Neural progenitor cell (in vitro differentiated cells): ENCODE measurements at places on chromosomes 2 and 18. TPM values are rescaled to one million over a fixed set of nuclear protein-coding genes. Genes with fewer than 3 reads are reported as not detected.

GRCh38 chr2:55093381-55093780 is 43.1 kb upstream of the RTN4 start:
- DNase-seq, result no peak

GRCh38 chr2:51013079-51013932 is 18.6 kb downstream of the NRXN1 start:
- DNase-seq, result peak; percentile 33

- DNase-seq, result no peak
These were observed 27.5 kb downstream of the SOS1 start for GRCh38 chr2:39093218-39093898.

- no peak for DNase-seq
These were observed 49.2 kb upstream of the OTOS start for GRCh38 chr2:240189686-240190085.

- DNase-seq, result no peak
These were observed 59.9 kb upstream of the PID1 start for GRCh38 chr2:229330952-229331351.

DNA sequence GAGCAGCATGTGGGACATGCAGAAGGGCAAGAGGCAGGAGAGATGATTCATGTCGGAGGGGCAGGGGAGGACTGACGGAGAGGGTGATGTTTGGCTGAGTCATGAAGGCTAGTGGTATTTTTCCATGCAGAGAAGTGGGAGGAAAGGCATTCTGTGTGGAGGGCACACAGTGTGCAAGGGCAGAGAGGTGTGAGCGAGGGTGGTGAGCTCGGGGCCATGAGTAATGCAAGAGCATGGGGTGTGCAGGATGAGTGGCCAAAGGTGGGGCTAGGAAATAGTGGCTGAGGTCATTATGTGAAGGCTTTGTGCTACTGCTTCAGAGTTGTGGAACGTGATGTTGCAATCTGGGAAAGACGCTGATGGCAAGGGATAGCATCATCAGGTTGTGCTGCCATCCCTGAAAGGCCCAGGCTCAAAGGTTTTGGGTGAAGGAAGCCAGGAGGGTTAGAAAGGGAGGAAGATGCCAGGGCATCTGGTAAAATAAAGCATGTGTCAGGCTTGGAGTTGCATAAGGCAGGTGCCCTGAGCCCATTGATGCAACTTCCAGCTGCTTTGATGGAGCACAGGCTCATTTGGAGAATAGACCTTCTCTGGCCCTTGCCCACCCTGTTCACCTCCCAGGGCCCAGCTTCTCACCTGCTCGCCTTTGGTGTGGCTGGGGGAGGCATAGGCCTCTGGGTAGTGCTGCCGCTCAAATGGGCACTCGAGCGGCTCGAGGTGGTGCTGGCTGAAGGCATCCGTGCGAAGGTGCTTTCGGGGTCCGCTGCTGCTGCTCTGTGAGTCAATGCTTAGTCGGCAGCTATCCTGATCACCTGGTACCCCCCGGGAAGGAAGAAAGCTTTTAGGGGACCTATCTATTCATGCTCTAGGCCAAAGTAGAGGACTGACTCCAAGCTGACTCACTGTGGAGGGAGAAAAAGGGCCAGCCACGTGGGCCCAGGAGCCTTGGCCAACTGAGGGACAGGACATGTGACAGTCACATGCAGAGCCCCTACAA is 37.5 kb downstream of the PAX8 start:
- DNase-seq, result no peak

- DNase-seq, result no peak
These were observed 20.3 kb downstream of the ADCYAP1 start for GRCh38 chr18:924987-925386.

GRCh38 chr18:49006641-49007454 is 56.1 kb upstream of the SMAD7 start:
- DNase-seq, result no peak

DNA sequence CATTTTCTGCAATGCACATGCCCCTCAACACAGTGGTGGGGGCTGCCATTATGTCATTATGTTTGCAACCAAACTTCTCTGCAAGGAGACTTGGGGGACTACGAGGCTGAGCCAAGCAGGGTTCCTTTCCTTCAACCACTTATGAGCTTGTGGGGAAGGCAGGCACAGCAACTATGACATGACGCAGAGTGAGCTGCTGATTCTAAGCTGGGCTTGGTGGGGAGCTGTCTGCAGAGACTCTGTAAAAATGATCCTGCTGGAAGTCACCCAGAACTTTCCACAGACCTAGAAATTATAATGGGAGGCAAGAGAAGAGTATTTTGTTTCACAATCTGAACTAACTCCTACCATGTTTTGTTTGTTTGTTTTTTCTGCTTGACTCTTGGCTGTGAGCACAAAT is 55.6 kb downstream of the INPP5D start:
- no peak for DNase-seq

DNA sequence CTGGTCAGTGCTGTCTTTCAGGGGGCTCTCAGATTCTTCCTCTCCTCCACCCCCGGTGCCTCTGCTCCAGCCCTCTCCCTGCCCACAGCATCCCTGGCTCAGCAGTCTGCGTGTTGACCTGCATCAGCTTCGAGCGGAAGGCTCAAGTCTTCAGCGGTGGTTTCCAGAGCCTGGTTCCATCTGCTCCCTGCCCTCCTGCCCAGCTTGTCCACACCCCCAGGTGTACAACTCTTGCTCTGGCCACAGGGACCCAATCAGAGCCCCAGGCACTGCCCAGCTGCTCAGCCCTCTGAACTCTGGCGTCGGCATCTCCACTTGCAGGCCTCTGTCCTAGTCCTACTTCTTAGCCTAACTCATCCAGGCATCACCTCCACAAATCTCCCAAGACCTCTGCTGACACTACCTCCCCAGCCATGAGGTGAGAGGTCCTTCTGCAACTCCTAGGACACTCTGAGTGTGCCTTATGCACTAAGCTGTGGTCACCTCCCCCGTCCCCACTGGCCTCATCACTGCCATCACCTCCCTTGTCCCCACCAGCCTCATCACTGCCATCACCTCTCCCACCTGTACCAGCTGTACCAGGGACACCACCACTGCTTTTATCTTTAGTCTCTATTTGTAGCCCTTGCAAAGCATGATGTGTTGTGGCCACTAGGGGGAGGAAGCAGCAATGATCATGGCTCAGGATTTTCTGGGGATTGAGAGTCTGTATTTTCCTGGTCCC is 60.9 kb downstream of the EDAR start:
- DNase-seq, result peak; percentile 72

GRCh38 chr2:184847331-184847730 is 249.0 kb downstream of the ZNF804A start:
- DNase-seq, result no peak

- no peak for DNase-seq
These were observed 41.9 kb upstream of the LIMS1 start for GRCh38 chr2:108492364-108492763.

- peak; percentile 32 for DNase-seq
These were observed 21.7 kb downstream of the BIN1 start for GRCh38 chr2:127085317-127085681.

GRCh38 chr2:68290901-68291300 is 28.8 kb downstream of the CNRIP1 start:
- DNase-seq, result no peak

DNA sequence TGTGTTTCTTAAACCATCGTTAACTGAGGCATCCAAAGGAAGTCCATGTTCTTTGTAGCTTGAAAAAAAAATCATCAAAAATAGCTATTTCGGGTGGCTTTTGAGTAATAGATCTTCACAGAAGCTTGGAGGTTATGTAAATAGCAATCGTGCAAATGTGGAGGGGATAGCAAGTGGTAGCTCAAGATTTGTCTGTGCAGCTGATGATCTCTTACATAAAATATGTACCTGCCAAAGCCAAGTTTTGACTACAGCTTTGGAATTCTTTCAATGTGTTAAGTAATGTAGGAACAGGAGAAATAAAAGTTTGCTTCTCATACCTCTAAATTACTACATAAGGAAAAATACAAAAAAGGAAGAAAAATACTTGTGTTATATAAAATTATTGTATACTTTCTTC is 1432.0 kb downstream of the DPP10 start:
- DNase-seq, result no peak

GRCh38 chr2:202072226-202072625 is 829 bp upstream of the KIAA2012 start:
- peak; percentile 61 for DNase-seq

- no peak for DNase-seq
These were observed 27.9 kb downstream of the ACSL3 start for GRCh38 chr2:222888716-222889115.

GRCh38 chr2:8453904-8454302 is 228.0 kb upstream of the ID2 start:
- no peak for DNase-seq

DNA sequence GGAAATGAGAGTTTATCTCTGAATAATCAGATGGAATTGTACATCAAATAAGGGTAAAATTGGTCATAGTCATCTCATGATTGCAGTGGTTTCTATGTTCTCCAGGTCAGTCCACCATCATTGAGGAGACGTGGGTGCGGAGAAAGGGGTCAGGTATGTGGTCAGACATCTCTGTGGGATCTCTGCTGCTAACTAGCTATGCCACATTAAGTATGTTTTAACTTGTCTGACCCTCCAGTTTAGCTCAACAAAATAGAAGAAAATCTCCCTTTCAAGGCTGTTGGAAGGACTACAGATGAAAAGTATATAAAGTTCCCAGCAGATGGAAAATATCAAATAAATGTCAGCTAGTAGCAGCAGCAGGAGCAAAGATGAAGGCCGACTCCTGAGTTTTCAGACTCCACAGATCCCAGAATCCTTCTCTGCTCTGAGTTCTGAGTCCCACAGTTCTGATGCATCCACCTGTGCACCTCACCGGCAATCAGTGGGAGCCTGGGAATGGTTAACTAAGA is 106.6 kb upstream of the CYP1B1 start:
- DNase-seq, result no peak

GRCh38 chr2:102664471-102664909 is 45.1 kb downstream of the SLC9A2 start:
- DNase-seq, result no peak

- DNase-seq, result no peak
These were observed 318.8 kb upstream of the THUMPD2 start for GRCh38 chr2:40097691-40098385.

DNA sequence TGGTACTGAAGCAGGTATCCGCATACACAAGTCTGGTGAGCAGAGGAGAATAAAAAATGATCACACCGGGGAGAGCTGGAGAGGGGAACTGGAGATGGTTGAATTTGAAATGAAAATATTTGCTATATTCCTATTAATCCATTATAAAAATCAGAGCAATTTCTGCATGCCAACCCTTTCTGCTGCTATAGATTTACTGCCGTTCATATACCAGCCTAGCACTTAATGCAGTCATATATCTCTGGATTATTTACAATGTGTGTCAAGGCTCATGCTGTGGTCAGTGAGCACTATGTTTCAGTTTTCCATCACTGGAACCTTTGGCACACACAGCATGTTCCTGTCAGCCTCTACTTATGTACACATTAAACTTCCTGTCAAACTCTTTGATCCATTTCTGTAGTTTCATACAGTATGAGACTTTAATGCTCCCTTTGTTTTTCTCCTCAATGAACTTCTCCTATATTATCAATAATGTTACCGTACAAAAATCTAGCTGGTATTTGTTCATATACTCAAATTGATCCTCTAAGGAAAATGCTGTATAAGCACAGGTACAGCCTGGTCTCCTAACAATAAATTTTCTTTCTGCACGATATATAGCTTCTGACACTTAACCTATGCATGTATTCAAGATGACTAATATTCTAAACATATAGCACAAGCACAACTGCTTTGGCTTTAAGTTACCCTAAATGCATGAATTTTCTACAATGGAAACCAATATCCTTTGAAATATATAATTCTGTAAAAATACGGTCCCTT is 36.7 kb downstream of the FANCL start:
- DNase-seq, result no peak

DNA sequence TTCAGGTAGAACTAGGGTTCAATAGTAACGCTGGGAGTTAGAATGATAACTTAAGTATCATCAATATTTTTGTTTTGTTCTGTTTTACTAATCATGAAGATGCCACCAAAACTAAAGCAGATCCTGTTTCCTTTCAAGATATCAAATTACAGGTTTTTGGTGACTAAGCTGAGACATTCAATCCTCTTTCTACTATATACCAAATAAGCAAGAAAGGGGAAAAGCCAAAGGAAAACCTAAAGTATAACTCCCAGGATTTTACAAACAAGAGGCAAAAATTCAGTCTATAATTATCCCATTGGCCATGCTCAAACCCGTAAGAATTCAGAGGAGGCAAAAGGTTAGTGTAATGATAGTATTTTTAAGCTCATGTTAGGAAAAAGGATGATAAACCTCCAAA is 175.2 kb upstream of the CCDC150 start:
- DNase-seq, result no peak

DNA sequence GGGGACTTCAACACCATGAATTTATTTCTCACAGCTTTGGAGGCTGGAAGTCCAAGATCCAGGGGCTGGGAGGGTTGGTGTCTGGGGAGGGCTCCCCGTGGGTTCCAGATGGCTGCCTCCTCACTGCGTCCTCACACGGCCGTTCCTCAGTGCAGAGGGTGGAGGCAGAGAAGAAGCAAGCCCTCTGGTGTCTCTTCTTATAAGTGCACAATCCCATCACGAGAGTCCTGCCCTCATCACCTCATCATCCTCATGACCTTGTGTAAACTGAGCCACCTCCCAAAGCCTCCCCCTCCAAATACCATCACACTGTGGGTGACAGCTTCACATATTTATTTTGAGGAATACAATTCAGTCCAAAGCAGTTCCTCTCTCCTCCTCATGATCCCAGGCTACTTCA is 26.3 kb downstream of the TMEM163 start:
- DNase-seq, result no peak

GRCh38 chr2:168053676-168054075 is 193.7 kb downstream of the STK39 start:
- DNase-seq, result no peak

- DNase-seq, result no peak
These were observed 69.5 kb upstream of the HDAC4 start for GRCh38 chr2:239470151-239470900.

GRCh38 chr2:120108049-120108448 is 95.2 kb downstream of the EPB41L5 start:
- no peak for DNase-seq

The CCDC121 gene
- total RNA-seq, result 5.1 and 9.2 TPM in 2 replicates

The TUBA3E gene
- not detected in 2 replicates for total RNA-seq

The GCG gene
- not detected in 2 replicates for total RNA-seq

The CDKL4 gene
- not detected in 2 replicates for total RNA-seq

The RESP18 gene
- total RNA-seq, result not detected in 2 replicates

The IL36B gene
- not detected in 2 replicates for total RNA-seq

The BMP10 gene
- not detected in 2 replicates for total RNA-seq

The EVX2 gene
- total RNA-seq, result not detected in 2 replicates

The INPP5D gene
- total RNA-seq, result 2.9 and 4.2 TPM in 2 replicates

The OSR1 gene
- not detected in 2 replicates for total RNA-seq

The REG1B gene
- not detected in 2 replicates for total RNA-seq

The GULP1 gene
- total RNA-seq, result 96.6 and 154 TPM in 2 replicates

The REG3G gene
- not detected in 2 replicates for total RNA-seq

The CIB4 gene
- not detected in 2 replicates for total RNA-seq
